MCF 10A (cell line): ENCODE measurements at places on chromosomes 7 and 10.
A peak's percentile ranks its signal among the peaks of the same experiment; 100 is the strongest.

- no peak for DNase-seq
- peaks cover 16% of the 10 kb centered on the region for H3K27me3 ChIP-seq
- no peaks in the 10 kb centered on the region for H3K36me3 ChIP-seq
- H3K4me3 ChIP-seq: no peak overlapping the region
- H3K4me1 ChIP-seq: no peaks in the 10 kb centered on the region
- H3K27ac ChIP-seq: no peak overlapping the region
Measured at GRCh38 chr10:30378201-30378995, 29.3 kb upstream of the MTPAP start.

DNA sequence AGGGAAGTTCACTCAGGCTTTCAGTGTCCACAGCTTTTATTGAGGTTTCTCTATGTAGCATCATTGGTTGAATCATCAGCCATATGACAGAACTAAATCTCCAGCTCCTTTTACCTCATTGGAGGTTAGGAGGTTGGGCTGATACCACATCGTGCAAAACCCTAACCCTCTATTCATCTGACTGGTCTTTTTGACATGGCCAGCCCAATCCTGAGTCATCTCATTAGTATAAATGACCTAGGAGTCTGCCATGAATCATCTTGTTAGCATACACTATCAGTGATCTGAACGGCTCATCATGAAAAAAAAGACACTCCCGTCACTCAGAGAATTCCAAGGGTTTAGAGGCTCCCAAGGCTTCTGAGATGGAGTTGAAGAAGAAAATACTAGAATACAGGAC lies 669.8 kb upstream of the POT1 start:
- no peak overlapping the region for H3K27ac ChIP-seq
- no peaks in the 10 kb centered on the region for H3K4me1 ChIP-seq
- no peaks in the 10 kb centered on the region for H3K36me3 ChIP-seq
- no peaks in the 10 kb centered on the region for H3K27me3 ChIP-seq

GRCh38 chr7:157975401-157976372 lies 611.9 kb downstream of the PTPRN2 start:
- H3K4me3 ChIP-seq: no peak overlapping the region
- no peaks in the 10 kb centered on the region for H3K27me3 ChIP-seq
- H3K27ac ChIP-seq: no peak overlapping the region
- DNase-seq: no peak
- H3K36me3 ChIP-seq: no peaks in the 10 kb centered on the region

- H3K27ac ChIP-seq: no peak overlapping the region
- no peak for DNase-seq
- H3K27me3 ChIP-seq: no peaks in the 10 kb centered on the region
- H3K4me1 ChIP-seq: no peaks in the 10 kb centered on the region
Measured at GRCh38 chr10:43594944-43595589, 11.2 kb upstream of the ZNF485 start.

- no peak within 1 kb of the TSS for H3K27ac ChIP-seq
- H3K36me3 ChIP-seq: no peaks in the 10 kb centered on the region
- DNase-seq: no peak
Measured at GRCh38 chr10:17808971-17809841, at the start of gene MRC1. Gene MRC1, plus strand, starts transcription at chr10:17809348. Its CDS starts 118 bp downstream, at chr10:17809466.

DNA sequence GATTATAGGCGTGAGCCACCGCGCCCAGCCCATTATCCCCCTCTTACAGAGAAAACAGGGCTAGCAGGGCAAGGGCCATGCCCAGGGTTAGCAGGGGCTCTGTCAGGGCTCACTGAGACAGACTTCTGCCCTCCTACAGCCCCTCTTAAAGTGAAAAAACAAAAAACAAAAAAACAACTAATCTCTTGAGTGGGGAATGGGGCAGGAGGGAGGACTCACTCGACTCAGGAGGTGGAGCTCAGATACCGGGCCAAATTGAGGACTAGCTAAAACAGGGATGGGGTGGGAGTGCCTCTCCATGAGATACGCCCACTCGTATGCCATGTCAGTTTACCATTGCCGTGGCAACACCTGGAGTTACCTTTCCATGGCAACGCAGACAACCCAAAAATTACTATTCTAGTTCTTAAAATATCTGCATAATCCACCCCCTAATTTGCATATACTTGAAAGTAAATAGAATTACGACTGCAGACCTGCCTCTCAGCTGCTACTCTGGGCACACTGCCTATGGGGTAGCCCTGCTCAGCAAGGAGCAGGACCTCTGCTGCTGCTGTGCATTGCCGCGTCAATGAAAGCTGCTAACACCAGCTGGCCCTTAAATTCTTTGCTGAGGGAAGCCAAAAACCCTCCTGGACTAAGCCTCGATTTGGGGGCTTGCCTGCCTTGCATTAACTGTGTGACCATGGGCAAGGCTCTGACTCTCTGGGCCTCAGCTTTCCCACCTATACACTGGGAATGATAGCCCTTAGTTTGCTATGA lies 13.4 kb downstream of the SSC4D start:
- no peak overlapping the region for H3K4me3 ChIP-seq
- DNase-seq: no peak
- no peak overlapping the region for H3K27ac ChIP-seq
- H3K4me1 ChIP-seq: peaks cover 15% of the 10 kb centered on the region

DNA sequence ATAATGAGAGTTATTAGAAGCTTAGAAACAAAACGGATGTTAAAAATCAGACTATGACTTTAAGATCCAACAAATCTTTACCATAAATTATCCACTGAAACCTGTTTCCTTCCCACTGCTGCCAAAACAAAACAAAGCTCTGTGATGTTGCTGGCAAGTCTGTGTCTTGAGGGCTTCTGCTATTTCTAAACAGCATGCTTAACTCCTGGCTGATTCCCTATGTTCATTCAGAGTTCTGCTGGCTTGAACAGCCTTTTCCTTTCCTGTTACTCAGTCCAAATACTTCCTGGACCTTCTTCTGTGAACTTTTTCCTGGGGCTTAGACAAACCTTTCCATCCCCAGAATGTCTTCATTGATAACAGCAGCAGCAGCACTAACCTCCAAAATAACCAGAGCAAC lies 448.1 kb downstream of the SORCS1 start:
- no peak overlapping the region for H3K4me3 ChIP-seq
- no peak for DNase-seq
- H3K36me3 ChIP-seq: peaks cover 6% of the 10 kb centered on the region
- no peaks in the 10 kb centered on the region for H3K27me3 ChIP-seq

- no peaks in the 10 kb centered on the region for H3K36me3 ChIP-seq
- DNase-seq: no peak
- no peaks in the 10 kb centered on the region for H3K27me3 ChIP-seq
- no peaks in the 10 kb centered on the region for H3K4me1 ChIP-seq
- no peak overlapping the region for H3K4me3 ChIP-seq
Measured at GRCh38 chr10:1577373-1577770, 160.0 kb downstream of the ADARB2 start.

GRCh38 chr10:58555170-58555929 lies 42.7 kb downstream of the BICC1 start:
- H3K27ac ChIP-seq: peak overlapping the region; percentile 2
- no peaks in the 10 kb centered on the region for H3K27me3 ChIP-seq
- no peak overlapping the region for H3K4me3 ChIP-seq
- no peaks in the 10 kb centered on the region for H3K36me3 ChIP-seq
- H3K4me1 ChIP-seq: peaks cover 38% of the 10 kb centered on the region

GRCh38 chr7:36037121-36037662 lies 115.9 kb upstream of the EEPD1 start:
- H3K4me3 ChIP-seq: peak overlapping the region; percentile 17
- peaks cover 44% of the 10 kb centered on the region for H3K4me1 ChIP-seq
- H3K36me3 ChIP-seq: no peaks in the 10 kb centered on the region
- peak; percentile 97 for DNase-seq

DNA sequence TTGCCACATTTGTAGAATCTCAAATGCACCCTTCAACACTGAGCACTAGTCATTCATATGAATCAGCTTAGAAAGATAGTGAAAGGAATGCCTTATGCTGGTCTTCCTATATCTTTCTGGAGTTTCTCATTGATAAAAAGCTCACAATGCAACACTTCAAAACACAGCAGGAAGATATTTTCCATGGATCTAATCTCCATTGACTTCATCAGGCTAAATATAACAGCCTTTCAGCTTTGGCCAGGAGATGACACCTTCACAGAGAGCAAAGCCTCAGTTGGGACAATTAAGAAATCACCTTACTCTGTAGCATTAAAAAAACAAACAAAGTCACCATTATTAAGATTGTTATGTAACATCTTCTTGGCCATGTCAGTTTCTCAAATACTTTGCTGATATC lies 6.7 kb downstream of the NRP1 start:
- peaks cover 41% of the 10 kb centered on the region for H3K4me1 ChIP-seq
- peaks cover 18% of the 10 kb centered on the region for H3K36me3 ChIP-seq
- no peaks in the 10 kb centered on the region for H3K27me3 ChIP-seq
- H3K27ac ChIP-seq: peak overlapping the region; percentile 72
- H3K4me3 ChIP-seq: no peak overlapping the region

- H3K36me3 ChIP-seq: no peaks in the 10 kb centered on the region
- no peaks in the 10 kb centered on the region for H3K4me1 ChIP-seq
- no peak overlapping the region for H3K4me3 ChIP-seq
- H3K27ac ChIP-seq: no peak overlapping the region
- peaks cover 11% of the 10 kb centered on the region for H3K27me3 ChIP-seq
Measured at GRCh38 chr10:130407052-130407451, 270.9 kb downstream of the GLRX3 start.

GRCh38 chr7:22090107-22090506 lies 144.4 kb upstream of the CDCA7L start:
- H3K27me3 ChIP-seq: no peaks in the 10 kb centered on the region
- no peak overlapping the region for H3K27ac ChIP-seq
- no peak overlapping the region for H3K4me3 ChIP-seq
- H3K4me1 ChIP-seq: no peaks in the 10 kb centered on the region
- no peaks in the 10 kb centered on the region for H3K36me3 ChIP-seq

- H3K4me3 ChIP-seq: no peak overlapping the region
- no peaks in the 10 kb centered on the region for H3K27me3 ChIP-seq
- H3K27ac ChIP-seq: no peak overlapping the region
- DNase-seq: no peak
- H3K36me3 ChIP-seq: no peaks in the 10 kb centered on the region
Measured at GRCh38 chr7:156499247-156499881, 141.2 kb upstream of the RNF32 start.

- no peak overlapping the region for H3K27ac ChIP-seq
- DNase-seq: no peak
- no peaks in the 10 kb centered on the region for H3K36me3 ChIP-seq
- H3K4me1 ChIP-seq: no peaks in the 10 kb centered on the region
Measured at GRCh38 chr7:150515248-150516147, 826 bp downstream of the GIMAP7 start.

DNA sequence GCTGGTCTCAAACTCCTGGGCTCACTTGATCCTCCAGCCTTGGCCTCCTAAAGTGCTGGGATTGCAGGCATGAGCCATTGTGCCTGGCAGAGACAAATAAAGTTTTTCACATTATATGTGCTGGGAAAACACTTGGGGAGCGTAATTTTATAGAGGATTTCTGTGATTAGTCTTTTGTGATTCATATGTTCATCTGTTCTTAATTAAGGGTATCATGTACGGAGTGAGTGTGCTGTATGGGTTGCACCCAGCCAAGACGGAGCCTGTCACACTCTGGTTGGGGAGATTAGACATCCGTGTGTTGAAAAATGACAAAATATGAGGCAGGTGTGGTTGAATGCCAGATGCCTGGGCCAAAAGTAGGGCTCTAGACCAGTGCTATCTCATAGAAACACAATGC lies 10.3 kb downstream of the ADRB1 start:
- H3K27ac ChIP-seq: no peak overlapping the region
- H3K36me3 ChIP-seq: no peaks in the 10 kb centered on the region
- peaks cover 4% of the 10 kb centered on the region for H3K4me1 ChIP-seq
- DNase-seq: no peak

DNA sequence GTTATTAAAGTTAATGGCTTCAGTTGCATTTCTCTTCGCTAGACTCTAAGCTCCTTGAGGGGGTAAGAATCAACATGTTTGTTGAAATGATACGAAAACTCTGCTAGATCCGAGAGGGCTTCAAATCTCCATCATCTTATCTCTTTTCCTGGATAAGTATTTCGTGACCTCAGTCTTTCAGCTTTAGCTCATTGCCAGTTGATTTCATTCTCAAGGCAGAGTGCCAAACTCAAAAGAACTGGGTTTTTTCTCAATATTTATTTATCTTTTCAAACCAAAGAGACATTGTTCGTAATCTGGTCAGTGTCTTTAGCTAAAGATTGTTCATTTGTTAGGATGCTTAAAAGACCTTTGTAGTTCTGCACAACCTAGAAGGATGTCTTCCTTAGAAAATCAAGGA lies 108.9 kb downstream of the ARID5B start:
- H3K4me3 ChIP-seq: no peak overlapping the region
- peaks cover 11% of the 10 kb centered on the region for H3K36me3 ChIP-seq
- H3K4me1 ChIP-seq: peaks cover 6% of the 10 kb centered on the region
- no peak overlapping the region for H3K27ac ChIP-seq
- H3K27me3 ChIP-seq: no peaks in the 10 kb centered on the region
